ENCODE measurements at places on chromosomes 6 and 20.

GRCh38 chr6:36834576-36835341, 4.5 kb downstream of the CPNE5 start:
- DNase-seq = no peak

GRCh38 chr6:38153798-38154345, 334.3 kb downstream of the ZFAND3 start:
- DNase-seq = no peak

DNA sequence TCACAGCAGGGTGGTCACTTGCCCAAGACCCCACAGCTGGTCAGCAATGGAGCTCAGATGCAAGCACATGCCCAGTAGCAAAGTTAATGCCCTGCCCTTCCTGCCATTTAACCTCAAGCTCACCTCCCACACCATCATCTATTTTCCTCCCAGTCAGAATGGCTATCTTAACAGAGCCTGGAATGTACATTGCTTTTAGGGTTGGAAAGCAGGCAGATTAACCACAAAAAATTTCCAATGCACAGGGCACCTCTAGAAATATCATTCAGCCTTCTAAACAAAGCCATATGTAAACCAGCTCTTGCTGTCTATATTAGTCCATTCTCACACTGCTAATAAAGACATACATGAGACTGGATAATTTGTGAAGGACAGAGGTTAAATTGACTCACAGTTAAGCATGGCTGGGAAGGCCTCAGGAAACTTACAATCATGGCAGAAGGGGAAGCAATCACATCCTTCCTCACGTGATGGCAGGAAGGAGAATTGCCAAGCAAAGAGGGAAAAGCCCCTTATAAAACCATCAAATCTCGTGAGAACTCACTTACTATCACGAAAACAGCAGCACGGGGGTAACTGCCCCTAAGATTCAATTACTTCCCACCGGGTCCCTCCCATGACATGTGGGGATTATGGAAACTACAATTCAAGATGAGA, 106.9 kb downstream of the FYN start:
- DNase-seq = no peak

GRCh38 chr6:90936286-90936685, 349.4 kb upstream of the MAP3K7 start:
- DNase-seq = no peak

DNA sequence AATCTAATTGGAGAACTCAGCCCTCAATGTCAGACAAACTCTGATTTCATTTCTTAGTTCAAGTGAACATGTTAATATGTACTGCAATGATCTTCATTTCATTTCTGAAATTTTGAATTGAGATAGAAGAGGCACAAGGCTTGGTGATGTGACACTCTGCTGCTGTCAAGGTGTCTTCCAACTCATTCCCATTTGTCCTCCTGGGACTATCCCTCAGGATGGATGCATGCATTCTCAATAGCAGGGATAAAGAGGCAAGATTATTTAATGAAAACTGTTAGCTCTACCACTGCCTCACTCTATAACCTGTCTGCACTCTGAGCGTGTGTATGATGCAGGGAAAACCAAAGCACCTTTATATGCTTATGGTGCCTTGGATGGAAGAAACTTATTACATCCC, 78.7 kb downstream of the PLCB1 start:
- DNase-seq = no peak
